ENCODE measurements at places on chromosomes 3 and 15. TPM values are rescaled to one million over a fixed set of nuclear protein-coding genes. Genes with fewer than 3 reads are reported as not detected.

GRCh38 chr3:38653685-38654537 is 4.4 kb upstream of the SCN5A start:
- no peak for DNase-seq
- no peak overlapping the region for H3K27ac ChIP-seq
- H3K4me3 ChIP-seq: no peak overlapping the region
- peaks cover 3% of the 10 kb centered on the region for H3K27me3 ChIP-seq
- H3K36me3 ChIP-seq: no peaks in the 10 kb centered on the region
- peaks cover 14% of the 10 kb centered on the region for H3K4me1 ChIP-seq

- DNase-seq: no peak
- no peaks in the 10 kb centered on the region for H3K4me1 ChIP-seq
- no peak overlapping the region for H3K27ac ChIP-seq
- H3K36me3 ChIP-seq: no peaks in the 10 kb centered on the region
- no peak overlapping the region for H3K4me3 ChIP-seq
Observed at GRCh38 chr15:96369825-96370621, 39.5 kb downstream of the NR2F2 start.

The TMEM212 gene
- total RNA-seq: not detected

GRCh38 chr3:14407203-14407602 is 4.8 kb downstream of the SLC6A6 start:
- no peak for DNase-seq
- H3K36me3 ChIP-seq: peaks cover 2% of the 10 kb centered on the region
- peaks cover 43% of the 10 kb centered on the region for H3K4me1 ChIP-seq
- no peak overlapping the region for H3K27ac ChIP-seq

The SLC7A14 gene
- not detected for total RNA-seq

DNA sequence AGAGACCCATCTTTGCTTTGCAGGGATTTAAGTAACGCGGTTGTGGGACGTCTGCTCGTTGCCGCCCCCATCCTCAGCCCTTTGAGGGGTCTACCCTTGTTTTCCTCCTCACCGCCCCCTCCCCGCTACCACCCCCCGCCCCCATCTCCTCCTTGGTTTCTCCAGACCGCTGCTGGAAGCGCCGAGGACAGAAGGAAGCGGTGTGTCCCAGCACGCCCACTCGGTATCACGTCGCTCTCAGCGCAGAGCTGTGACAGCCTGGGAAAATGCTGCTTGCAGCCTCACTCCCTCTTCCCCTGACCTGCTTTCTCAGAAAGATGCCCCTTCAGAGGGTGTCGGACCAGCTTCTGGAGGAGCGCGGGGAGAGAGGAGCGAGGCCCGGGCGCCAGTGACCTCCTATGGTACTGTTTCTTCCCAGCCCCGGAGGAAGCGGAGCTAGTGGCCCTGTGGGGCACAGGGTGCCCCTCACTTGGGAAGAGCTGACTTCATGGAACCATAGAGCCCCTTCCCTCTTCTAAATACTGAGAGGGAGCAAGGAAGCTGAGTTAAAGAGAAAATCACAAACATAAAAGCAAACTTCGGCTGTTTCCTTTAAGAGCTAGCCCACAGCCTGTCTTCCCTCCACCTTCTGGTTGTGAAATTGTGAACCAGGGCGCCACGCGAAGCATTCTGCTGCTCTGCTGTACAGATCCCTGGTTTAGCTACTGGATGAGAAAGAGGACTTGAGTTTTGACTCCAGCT is 698 bp downstream of the IL1RAP start:
- H3K36me3 ChIP-seq: no peaks in the 10 kb centered on the region
- H3K27ac ChIP-seq: peak overlapping the region; percentile 64
- DNase-seq: peak; percentile 18
- no peaks in the 10 kb centered on the region for H3K27me3 ChIP-seq
- H3K4me3 ChIP-seq: peak overlapping the region; percentile 99
- peaks cover 17% of the 10 kb centered on the region for H3K4me1 ChIP-seq
